ENCODE measurements at places on chromosomes 3 and 15. TPM values are rescaled to one million over a fixed set of nuclear protein-coding genes. Genes with fewer than 3 reads are reported as not detected.
A peak's percentile ranks its signal among the peaks of the same experiment; 100 is the strongest.

ANAPC13 gene
- 59.1 TPM for total RNA-seq

DNA sequence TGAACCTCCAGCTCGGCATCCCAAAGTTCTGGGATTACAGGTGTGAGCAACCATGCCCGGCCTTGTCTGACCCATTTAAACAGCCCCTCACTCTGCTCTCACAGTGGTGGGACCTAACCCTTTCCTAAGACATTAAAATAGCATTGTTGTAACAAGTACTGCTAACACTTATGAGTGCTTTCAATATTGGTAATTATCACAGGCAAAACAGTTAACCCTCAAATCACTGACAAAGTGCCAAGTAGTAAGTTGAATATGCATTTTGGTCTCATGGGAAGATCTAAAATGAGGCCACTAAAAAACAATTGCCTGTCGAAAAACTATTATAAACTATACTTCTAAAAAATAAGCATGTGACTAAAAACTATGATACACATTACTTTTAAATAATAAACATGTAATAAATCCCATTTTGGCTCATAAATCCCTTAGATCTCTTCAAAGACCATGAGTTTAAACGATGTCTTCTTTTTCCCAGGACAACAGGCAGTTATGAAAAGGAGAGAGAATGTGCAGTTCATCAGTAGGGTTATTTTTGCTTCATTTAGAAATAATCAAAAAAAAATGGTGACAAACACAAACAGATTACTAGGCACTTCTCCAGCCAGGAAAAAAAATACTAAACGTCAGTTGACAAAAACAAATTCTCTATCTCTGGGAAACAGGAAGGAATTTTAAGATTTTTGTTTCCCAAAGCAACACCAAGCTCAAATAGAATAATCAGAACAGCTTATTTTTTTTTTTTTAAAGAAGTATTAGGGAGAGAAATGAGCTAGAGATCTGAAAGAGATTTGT, 95.4 kb downstream of the RFTN1 start:
- no peak for DNase-seq

DNA sequence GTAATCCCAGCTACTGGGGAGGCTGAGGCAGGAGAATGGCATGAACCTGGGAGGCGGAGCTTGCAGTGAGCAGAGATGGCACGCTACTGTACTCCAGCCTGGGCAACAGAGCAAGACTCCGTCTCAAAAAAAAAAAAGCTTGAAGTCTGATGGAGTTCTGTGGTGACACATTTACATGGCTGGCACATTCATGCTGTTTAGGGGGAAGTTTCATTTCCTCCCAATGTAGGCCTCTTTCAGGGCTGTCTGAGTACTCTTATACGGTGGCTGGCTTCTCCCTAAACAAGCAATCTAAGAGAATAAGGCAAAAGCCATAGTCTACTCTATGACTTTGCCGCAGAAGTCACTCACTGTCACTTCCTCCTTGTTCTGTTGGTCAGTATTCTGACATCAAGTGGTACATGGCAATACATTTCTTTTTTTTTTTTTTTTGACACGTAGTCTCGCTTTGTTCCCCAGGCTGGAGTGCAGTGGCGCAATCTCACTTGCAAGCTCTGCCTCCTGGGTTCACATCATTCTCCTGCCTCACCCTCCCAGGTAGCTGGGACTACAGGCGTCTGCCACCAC, 41.2 kb downstream of the OIP5 start:
- no peak for DNase-seq

DNA sequence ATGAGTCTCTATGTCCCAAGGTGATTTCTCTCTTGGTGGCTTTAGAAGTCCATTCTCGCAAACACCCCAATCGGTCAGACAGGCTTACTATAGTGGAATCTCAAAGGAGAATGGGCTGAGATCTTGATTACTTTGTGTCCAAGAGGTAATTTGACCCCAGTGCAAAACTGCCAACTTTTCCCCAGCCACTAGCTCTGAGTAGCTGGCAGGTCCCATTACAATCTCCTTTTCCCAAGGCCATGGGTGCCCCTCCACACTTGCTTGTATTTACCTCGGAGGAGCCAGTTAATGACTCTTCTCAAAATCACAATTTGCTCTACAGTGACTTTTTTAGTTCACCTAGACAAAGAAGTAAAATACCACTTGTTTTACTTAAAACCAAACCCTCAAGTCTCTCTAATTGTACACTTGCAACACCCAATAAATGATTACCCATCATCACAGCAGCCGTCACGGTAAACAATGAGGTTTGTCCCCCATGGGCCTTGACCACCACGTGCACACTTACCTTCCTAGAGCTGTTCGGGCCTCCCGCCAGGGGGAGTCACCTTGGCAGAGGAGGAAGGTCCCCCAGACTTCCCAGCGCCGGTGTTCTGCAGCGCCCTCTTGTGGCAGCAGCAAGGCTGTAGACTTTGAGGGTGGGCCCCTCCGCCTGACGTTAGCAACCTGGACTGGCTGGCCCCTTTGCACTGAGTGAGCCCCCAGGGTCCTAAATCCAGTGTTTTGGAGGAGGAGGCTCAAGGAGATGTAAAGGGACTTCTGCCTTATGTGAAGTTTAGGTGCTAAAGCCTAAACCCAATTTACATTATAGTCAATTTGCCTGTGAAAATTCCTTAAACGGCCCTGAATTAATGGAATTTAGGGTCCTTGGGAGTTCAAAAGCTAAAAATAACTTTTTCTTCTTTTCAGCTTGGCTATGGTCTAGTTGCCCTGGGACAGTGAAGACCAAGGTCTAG, 18.7 kb upstream of the HDAC11 start:
- DNase-seq: peak; percentile 78

GRCh38 chr3:99108508-99108907, 207.0 kb upstream of the DCBLD2 start:
- DNase-seq: peak; percentile 76

- no peak for DNase-seq
Observed at GRCh38 chr3:156604642-156605144, 49.8 kb upstream of the SSR3 start.

GRCh38 chr3:175224051-175224450, 364.9 kb downstream of the NAALADL2 start:
- peak; percentile 8 for DNase-seq

DNA sequence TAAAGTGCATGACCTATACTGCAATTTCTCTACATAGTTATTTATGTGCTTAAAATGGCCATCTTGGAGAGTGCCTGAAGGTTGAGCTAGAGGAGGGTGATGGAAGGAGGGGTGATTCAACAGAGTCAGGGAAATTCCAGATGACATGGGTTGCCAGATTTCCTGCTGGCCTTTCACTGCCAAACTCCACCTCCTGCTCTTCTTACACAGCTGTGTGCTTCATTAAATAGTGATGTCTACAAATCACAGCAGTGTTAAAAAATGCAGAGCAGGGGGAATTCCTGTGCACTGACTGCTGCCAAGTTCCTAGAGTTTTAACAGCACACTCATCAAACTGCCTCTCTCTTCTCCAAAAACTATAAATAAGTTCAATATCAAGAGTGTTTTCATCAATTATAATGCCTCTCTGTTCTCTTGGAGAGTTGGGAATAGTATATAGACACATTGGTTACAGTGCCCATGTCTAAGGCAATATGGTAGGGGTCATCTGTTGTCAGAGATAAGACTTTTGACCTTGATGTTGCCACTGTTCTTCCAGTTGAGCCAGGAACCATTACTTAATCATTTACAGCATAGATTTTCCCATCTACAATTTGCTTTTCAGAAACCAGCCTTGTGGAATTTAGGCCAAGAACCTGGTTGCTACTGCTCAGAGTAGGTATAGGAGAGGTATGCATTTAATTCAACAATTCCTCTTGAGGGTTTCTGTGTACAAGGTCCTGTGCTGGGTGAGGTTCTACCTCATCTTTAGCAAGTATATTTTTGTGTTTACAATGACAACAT, 79.6 kb downstream of the TP63 start:
- DNase-seq: peak; percentile 86

CNOT10 gene
- total RNA-seq: 18.3 TPM

GRCh38 chr3:157290766-157291165, 130.8 kb upstream of the CCNL1 start:
- peak; percentile 19 for DNase-seq

GRCh38 chr3:32626631-32627030, 56.0 kb upstream of the DYNC1LI1 start:
- peak; percentile 61 for DNase-seq

HYPK gene
- 26.3 TPM for total RNA-seq

DNA sequence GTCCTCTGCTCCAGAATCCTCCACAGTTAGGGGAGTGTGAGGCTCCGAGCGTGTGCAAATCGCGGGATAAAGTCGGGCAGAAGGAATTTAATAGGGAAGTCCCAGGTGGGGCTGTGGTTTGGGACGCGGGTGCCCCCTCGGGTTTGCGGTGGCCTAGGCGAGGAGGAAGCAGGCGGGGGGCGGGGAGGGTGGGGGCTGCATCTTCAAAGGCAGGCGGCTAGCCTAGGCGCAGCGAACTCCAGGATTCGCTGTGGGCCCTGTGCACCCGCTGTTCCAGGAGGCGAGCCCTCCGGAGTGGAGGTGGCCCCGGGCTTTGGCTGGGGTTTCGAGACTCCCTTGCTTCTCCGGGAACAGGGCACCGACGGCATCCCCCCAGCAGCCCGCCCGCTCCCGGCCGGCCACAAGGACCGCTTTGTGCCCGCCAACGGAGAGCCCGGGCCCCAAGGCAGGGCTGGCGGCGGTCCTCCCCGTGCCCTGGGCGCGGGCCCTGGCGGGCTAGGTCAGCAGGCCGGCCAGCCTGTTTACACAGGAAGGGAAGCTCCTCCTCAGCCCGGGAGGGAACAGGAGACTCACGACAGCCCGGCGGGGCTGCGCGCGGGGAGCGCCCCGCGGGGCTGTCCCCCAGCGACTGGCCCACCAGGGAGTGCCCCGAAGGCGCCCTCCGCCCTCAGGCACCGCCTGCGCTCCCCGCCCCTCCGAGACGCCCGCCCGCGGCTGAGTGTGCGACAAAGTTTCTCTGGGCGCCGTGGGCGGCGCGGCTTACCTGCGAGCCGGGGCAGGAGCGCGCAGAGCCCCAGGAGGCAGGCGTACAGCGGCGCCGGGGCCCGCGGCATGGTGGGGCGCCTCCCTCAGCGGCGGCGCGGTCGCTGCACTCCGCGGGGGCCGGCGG, 753 bp downstream of the ITGB5 start:
- DNase-seq: peak; percentile 73

- peak; percentile 75 for DNase-seq
Observed at GRCh38 chr3:132659365-132660051, at the start of gene ACAD11. Gene ACAD11, minus strand, starts transcription at chr3:132659809. Its CDS starts 58 bp downstream, at chr3:132659751.

- peak; percentile 31 for DNase-seq
Observed at GRCh38 chr3:127629467-127630403, 750 bp downstream of the PODXL2 start.

DNA sequence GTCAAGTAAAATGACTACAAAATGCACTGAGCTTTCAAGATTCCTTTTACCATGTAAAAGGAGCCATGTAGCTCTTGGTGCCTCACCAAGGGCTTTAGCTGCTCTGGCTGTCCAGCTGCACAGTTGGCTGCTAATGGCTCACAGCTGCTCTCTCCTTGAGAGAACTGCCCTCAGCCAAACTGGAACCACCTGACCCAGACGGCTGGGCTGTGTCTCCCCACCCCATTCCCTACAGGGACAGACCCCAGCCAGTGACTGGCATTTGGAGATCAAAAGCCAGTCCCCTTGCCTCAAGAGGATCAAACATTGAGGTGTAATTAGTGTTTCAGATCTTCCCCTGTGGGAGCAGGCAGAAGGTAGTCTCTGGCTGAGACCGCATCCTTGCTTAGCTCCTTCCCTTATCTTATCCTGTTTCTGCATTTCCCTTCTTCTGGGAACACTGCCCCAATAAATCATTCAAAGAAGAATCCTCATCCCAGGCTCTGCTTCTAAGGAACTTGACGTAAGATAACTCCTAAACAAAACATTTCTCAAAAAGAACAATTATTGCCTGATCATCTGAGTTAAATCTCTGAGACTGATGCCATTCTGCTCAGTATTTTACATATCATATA, 28.6 kb upstream of the UBE2E2 start:
- no peak for DNase-seq

DNA sequence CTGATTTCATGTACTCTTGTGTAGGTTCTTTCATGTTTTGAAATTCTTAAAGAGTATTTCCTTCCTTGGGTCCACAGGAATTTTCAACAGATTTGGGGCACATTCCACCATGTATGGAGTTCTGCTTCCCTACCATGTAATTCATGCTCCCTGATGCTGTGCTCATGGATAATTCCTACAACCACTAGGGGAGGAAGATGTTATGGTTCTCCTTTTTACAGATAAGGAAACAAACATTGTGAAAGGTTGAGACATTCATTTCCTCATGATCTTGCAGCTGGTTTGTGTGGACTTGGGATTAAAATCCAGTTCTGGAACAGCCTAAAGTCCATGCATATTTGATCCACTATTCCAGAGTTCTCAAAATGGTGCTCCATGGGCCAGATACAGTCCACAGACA, 174.9 kb upstream of the FRMD4B start:
- no peak for DNase-seq

- DNase-seq: no peak
Observed at GRCh38 chr15:52241489-52241888, 50.3 kb upstream of the GNB5 start.

DNA sequence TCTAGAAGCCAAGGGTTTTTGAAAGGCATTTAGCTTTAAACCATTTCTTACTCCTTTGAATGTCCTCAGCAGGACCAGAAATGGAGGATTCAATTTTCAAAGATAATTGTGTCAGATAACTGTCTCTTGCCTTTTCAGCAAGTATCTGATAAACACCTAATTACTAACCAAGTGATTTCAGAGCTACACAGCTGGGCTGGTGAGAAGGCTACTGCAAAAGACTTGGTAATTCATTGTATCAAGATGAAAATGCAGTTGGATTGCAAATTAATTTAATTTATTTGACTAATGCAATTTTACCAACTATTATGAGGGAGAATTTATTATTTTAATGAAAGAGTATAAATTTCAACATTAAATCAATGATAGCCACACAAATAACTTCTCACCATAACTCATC, 165.4 kb downstream of the ROBO1 start:
- no peak for DNase-seq

DNA sequence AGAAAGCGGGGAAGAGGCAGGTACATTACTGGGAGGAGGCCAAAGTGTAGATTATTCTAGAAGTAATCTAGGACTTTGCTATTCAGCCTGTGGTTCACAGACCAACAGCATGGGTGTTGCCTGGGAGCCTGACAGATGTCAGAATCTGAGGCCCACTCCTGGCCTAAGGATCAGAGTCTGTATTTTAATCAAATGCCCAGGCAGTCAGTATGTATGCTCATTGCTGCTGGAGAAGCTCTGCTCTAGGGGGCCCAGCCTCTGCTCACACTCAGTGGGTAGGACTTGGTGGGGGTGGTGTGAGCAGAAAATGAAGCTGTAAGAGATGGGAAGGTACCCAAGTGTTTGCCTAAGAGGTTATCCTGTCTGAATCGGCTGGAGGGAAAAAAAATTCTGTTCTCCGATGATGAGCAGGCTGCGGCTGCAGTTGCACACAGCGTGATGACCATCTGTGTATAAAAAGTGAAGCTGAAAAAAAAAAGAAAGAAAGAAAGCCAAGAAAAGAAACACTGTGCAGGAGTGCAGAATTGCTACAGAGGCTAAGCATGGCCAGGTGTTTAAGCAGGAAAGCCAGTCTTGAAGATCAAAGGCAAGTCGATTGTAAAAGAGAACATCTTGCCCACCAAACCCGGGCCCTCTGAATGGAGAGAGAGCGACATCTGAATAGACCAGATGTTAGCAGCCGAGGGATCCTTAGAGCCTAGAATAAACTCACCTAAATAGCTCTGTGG, 65.2 kb downstream of the EIF4E3 start:
- no peak for DNase-seq

Measured in Daoy (cell line).